A549 treated with Hydrocortisone at 1 μM for 4 hours (cell line): ENCODE measurements at places on chromosomes 1 and 21. TPM values are rescaled to one million over a fixed set of nuclear protein-coding genes. Genes with fewer than 3 reads are reported as not detected.

The CKS1B gene
- 311 to 367 TPM (median 344 TPM) in 5 replicates for total RNA-seq

The RAB3B gene
- 4.8 to 10.0 TPM (median 5.7 TPM) in 5 replicates for total RNA-seq

The FMN2 gene
- total RNA-seq, result 3.6 to 5.1 TPM (median 4.2 TPM) in 5 replicates

The EDARADD gene
- total RNA-seq, result 2.9 to 3.6 TPM (median 3.2 TPM) in 5 replicates

The GPR161 gene
- 10.6 to 19.0 TPM (median 15.0 TPM) in 5 replicates for total RNA-seq

The ASAP3 gene
- total RNA-seq, result 5.4 to 7.7 TPM (median 6.9 TPM) in 5 replicates

The NBPF26 gene
- total RNA-seq, result 3.5 to 11.3 TPM (median 5.0 TPM) in 5 replicates

The ELOA gene
- total RNA-seq, result 25.8 to 34.8 TPM (median 27.0 TPM) in 5 replicates

The EXO5 gene
- 3.2 to 4.7 TPM (median 4.0 TPM) in 5 replicates for total RNA-seq

The GNAT2 gene
- 0.09 to 0.10 TPM (median 0.10 TPM) in 3 of 5 replicates, not detected in the others for total RNA-seq

The GREM2 gene
- total RNA-seq, result 0.07 to 0.16 TPM (median 0.10 TPM) in 5 replicates

The SPRR1B gene
- total RNA-seq, result not detected in 5 replicates

The DIRAS3 gene
- total RNA-seq, result 0.85 to 1.2 TPM (median 1.1 TPM) in 5 replicates

The KCND3 gene
- 0.01 to 0.05 TPM (median 0.02 TPM) in 4 of 5 replicates, not detected in the other for total RNA-seq

The TMCC2 gene
- 1.2 to 1.9 TPM (median 1.5 TPM) in 5 replicates for total RNA-seq

The SPATA45 gene
- not detected in 5 replicates for total RNA-seq

The HSD3B2 gene
- not detected in 5 replicates for total RNA-seq

The CNR2 gene
- total RNA-seq, result 0.01 TPM in 1 of 5 replicates, not detected in the others

The CCDC30 gene
- total RNA-seq, result 0.53 to 1.2 TPM (median 0.76 TPM) in 5 replicates

The CYP4Z1 gene
- total RNA-seq, result not detected in 5 replicates
